ENCODE measurements at places on chromosomes 4 and X.

- DNase-seq, result no peak
Measured at GRCh38 chrX:109374262-109374960, 107.5 kb downstream of the GUCY2F start.

DNA sequence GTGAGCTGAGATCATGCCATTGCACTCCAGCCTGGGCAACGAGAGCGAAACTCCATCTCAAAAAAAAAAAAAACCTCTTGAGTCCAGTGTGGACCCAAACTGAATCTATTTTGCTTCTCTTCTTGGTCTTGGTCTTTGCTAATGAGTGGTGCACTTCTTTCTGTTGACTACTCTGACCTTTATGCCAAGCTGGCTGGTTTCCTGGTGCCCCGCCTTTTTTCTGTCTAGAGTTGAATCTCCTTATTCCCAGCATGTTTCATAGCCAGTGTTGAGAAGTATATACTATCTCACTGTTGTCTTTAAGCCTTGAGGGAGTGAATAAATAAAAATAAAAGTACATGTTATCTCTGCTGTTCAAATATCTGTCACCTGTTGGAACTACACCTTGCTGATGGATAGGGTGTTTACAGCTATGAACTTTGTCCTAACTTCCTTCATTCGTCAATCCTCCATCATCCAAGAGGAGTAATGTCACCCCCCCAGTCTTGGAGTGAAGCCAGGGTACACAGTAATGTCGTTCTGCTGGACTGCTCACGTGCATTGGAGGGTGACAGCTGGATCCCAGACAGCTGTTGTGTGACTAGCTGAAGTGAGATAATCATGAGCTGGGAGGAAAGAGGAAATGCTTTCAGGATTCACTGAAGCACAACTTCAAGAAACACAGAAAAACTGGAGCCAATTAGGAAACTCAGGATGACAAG, 99.3 kb upstream of the PRKG2 start:
- peak; percentile 4 for DNase-seq

DNA sequence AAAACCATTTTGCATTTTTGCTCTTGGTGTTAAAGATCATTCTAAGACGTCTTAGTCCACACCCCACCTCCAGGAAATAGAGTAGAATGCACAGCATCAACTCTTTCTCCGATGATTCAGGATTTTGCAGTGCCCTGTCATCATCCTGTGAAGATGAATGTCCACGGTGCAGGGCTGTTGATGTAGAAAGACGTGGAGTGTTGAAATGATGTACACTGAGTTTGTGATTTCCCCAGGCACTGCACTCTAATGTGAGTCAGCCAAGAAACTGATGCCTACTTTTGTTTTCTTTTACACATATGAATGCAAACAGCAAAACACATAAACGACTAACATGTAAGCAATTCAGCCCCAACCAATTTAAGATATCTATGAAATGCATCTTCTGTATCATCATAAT, 10.5 kb downstream of the LGI2 start:
- DNase-seq, result no peak

GRCh38 chr4:101415962-101416361, 68.6 kb upstream of the PPP3CA start:
- no peak for DNase-seq
